Bone marrow (tissue), 2 donors: ENCODE measurements at places on chromosomes 3 and 15.
A peak's percentile ranks its signal among the peaks of the same experiment; 100 is the strongest.

DNA sequence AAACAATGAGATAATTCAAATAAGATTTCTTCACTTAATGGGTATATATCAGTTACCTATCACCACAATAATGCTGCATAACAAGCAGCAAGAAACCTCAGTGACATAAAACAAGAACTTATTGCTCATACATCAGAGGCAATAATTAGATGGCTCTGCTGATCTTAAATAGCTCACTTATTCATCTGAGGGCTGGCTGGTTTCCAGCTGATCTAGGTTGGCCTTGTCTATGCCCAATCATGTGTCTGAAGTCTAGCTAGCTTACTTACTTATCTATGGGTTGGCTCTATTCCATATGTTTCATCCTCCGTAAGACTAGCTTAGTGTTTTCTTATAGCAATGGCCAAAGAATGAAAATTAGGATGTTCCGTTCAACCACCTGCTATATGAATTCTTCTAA lies 109.4 kb upstream of the AGTR1 start:
- no peak for DNase-seq

GRCh38 chr3:184777566-184778356 lies 34.2 kb upstream of the VPS8 start:
- DNase-seq: peak; percentile 30

DNA sequence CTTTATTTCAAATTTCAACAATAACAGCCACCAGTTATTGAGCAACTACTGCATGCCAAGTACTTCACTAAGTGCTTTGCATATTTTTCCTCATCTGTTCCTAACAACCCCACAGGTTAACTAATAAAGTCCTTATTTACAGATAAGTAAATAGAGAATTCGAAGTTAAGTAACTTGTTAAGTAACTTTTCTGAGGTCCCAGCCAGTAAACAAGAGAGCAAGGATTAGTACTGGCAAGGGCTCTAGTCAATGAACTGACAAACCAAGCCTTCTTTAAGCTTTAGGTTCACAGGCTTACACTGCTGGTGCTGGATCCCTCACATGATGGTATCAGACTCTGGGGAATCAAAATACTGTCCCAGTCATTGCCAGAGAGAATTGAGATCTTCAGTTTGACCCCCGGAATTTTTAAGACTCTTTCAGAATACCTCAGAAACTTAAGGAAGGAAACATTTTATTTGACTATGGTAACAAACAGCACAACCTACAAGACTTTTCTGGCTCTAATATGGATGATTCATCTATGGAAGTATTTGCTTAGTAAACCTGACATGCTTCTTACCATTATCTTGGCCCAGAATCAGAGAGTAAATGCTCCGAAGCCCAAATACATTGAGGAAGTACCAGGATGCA lies 16.5 kb downstream of the EMC3 start:
- DNase-seq: no peak

GRCh38 chr3:12468276-12468675 lies 16.0 kb upstream of the TSEN2 start:
- no peak for DNase-seq

DNA sequence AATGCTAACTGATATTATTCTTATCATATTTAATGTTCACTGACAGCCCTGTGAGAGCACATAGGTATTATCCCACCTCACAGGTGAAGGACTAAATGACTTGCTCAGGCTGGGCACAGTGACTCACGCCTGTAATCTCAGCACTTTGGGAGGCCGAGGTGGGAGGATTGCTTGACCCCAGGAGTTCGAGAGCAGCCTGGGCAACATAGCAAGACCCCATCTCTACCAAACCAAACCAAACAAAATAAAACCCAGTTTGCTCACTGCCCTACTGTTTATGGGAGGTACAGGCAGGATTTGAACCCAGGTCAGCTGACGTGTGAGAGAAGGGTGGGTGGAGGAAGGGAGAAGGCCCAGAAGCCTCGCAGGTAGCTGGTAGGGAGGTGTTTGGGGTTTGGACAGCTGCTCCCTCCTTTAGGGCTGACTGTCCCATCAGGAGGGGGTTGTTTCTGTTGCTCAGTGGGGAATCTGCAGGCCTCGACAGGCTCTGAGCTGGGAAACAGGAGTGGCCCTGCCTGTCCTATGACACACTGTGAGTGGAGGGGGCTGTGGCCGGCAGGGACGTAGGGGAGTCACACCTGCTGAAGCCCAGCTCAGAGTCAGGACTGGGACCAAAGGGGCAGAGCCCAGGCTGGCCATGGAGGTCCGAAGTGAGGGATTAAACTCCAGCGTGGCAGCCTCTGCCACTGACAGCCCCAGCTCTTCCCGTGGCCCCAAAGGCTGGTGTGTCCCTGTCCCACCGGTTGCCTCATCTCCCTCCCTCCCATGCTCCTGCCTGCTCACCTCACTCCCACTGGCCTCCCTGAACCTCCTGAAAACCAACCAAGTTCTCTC lies 25.3 kb downstream of the BHLHE40 start:
- DNase-seq: no peak

GRCh38 chr15:92365084-92365483 lies 28.6 kb upstream of the ST8SIA2 start:
- no peak for DNase-seq

DNA sequence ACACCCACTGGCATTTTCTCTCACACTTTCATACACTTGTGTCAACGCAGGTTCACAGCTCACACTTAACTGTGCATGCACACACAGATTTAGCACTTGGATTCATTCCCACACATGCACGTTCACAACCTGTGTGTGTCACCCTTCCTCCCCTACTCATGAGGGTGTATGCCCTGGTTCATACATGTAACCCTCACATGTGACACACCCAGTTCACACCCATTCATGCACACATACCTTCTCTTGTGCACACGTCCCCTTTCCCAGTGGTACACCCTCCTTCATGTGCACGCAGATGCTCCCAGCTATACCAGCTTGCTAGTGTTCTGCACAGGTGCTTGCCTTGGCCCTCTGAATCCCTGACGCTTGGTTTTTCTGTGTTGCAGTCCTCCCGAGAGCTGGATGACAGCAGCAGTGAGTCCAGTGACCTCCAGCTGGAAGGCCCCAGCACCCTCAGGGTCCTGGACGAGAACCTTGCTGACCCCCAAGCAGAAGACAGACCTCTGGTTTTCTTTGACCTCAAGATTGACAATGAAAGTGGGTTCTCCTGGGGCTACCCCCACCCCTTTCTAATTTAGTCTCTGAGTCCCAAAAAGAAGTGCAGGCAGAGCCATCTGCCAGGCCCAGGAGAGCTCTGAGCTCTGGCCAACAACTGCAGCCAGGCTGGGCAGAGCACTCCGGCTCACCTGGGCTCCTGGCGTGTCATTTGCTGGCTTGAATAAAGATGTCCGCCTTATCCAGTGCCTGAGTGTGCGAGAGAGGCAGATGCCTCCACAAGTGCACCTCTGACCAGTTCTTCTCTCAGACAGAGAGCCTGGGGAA lies 39.5 kb downstream of the GOLGA6A start:
- DNase-seq: no peak

- DNase-seq: no peak
Observed at GRCh38 chr3:121855555-121855954, 20.5 kb downstream of the EAF2 start.

- DNase-seq: no peak
Observed at GRCh38 chr3:194259982-194260766, 91.0 kb downstream of the CPN2 start.

GRCh38 chr3:170274641-170275040 lies 52.4 kb downstream of the PRKCI start:
- no peak for DNase-seq

DNA sequence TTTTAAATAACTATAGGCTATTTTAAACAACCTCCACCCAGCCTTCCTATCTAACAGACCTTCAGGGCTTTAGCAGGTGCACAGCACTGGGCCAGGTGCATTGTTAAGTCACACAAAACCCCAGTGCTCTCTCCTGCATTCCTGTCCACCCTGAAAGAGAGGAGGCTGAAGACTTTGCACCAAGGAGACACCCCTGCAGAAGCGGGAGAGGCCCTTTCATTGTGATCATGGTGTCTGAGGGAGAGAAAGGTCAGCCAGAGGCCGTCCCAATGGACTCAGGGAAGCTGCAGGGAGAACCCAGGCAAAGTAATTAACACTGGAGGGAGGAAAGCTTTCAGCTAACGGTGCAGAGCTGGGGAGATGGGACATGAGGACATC lies 5.2 kb downstream of the LRIG1 start:
- no peak for DNase-seq

- peak; percentile 65 for DNase-seq
Observed at GRCh38 chr15:32683906-32684584, 33.8 kb upstream of the GREM1 start.

DNA sequence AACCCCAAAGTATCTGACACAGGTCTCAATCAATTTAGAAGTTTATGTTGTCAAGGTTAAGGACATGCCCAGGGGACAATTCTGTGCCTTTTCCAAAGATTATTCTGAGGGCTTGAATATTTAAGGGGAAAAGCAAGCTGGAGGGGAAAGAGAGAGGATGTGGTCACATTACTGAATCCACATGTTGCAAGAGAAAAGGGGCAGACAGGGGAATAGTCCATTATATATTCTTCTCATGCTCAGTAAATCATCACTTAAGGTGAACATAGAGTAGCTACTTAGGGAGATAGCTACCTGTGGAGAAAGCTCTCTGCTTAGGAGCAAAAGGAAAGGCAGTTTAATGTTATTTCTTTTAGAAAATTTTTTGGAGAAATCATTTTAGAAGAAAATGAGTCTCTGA lies 751.6 kb downstream of the SI start:
- DNase-seq: no peak

- no peak for DNase-seq
Observed at GRCh38 chr3:137766876-137767537, 2.9 kb downstream of the SOX14 start.

DNA sequence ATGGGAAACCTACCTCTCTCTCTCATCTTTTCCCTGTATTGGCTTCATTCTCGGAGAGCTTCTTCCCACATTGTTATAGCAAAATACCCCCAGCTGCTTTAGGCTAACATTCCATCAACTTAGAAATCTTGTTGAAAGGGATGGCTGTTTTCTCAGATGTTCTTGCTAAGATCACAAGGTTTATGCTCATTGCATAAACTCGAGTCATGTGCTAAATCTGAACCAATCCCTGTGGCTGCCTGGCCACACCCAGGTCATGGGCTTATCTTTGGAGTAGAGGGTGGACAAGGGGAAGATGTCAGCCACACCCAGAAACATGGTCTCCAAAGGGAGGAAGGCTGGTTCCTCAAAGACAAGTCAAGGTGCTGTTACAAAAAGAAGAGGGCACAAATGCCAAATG lies 150.6 kb upstream of the UMPS start:
- no peak for DNase-seq

DNA sequence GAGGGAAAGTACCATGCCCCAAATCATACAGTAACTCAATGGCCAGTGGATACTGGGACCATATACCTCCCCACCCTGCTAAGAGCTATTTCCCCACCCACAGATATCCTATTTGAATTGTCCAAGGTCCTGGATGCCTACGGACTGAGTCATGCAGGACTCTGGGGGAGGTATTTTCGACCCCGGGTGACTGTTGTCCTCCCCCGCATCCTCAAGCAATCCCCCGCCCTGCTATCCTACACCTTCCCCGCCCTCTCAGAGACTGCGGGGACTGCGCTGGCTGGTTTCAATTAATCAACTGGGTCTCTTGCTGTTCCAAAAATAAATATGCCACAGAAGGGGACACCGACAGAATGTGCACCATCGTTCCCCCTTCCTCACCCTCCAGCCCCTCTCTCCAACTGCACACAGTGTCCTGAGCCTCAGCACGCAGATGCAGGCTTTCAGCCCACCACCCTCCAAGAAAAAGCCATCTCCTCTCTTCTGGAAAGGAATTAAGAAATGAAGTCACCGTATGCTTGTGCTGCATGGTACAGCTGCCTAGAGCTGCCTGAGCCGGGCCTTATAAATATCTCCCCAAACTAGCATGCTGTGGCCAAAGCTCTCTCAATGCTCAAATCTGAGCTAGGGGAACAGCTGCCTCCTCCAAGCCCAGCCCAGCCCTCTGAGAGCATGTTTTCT lies 8.1 kb downstream of the CAV3 start:
- DNase-seq: no peak

GRCh38 chr3:50652709-50653108 lies 22.0 kb upstream of the DOCK3 start:
- no peak for DNase-seq

DNA sequence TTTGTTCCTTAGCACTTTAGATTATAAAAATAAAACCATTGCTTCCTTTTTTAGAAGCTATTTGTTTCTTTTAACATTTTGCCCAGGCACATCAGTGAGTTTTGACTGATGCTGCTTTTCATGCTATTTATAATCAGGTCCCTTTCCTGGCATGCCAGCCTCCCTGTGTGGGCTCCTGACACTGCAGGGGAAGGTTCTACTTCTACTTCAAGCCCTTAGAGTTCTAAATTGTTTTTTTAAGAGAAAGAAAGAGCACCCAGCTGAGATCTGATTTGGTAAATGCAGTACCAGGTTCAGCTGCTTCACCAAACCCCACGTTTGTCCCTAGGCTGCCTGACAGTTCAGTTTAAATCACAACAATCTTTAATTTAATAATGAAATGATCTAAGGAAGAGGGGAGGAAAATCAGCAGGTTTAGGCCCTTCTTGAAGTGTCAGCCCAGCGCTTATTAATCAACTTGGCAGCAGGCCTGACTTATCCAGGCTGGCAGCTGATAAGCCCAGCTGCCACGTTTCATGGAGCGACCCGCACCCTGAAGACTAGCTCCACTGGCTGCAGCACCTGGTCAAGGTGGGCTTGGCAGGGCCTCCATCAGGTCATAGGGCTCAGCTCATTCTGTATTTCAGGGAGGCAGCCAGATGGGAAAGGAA lies 29.0 kb downstream of the HGD start:
- DNase-seq: no peak

- no peak for DNase-seq
Observed at GRCh38 chr15:101318839-101319238, 23.8 kb upstream of the SNRPA1 start.

GRCh38 chr3:126543457-126544061 lies 15.2 kb downstream of the C3orf22 start:
- no peak for DNase-seq

GRCh38 chr3:99505200-99505599 lies 133.2 kb upstream of the COL8A1 start:
- DNase-seq: no peak

GRCh38 chr15:91839867-91840266 lies 13.6 kb upstream of the SLCO3A1 start:
- no peak for DNase-seq

- no peak for DNase-seq
Observed at GRCh38 chr15:52857471-52857870, 67.3 kb upstream of the ONECUT1 start.

DNA sequence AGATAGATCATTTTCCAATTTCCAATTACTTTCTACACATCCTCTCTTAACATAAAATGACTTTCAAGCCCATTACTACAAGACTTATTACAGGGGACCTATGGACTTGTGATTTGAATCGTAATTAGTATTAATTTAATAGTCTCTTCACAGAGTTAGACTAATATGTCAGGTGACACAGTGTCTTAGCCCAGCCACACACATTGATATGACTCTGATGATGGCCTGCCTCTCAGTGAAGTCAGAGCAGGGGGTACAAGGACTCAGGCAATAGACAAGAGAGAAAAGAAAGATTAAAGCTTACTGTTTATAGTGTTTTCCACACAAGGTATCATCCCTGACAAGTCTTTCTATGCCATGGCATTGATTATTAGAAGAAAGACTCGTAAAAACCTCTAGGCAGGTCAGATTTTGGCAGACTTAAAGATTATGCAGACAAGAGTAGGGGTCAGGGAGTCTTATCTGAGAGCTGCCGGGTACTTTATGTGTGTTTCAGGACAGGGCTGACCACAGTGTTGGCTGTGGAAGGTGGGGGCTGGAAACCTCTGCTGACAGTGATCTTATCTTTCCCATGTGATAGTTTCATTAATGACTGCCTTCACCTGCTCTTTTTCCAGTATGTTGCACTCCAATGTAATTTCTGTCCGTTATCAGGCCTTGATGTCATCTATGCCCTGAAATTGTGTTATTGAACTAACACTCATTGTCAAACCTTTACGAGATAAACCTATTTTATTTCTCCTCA lies 50.1 kb downstream of the B3GALNT1 start:
- no peak for DNase-seq
